ENCODE measurements at places on chromosomes 12 and 14.
A peak's percentile ranks its signal among the peaks of the same experiment; 100 is the strongest.

DNA sequence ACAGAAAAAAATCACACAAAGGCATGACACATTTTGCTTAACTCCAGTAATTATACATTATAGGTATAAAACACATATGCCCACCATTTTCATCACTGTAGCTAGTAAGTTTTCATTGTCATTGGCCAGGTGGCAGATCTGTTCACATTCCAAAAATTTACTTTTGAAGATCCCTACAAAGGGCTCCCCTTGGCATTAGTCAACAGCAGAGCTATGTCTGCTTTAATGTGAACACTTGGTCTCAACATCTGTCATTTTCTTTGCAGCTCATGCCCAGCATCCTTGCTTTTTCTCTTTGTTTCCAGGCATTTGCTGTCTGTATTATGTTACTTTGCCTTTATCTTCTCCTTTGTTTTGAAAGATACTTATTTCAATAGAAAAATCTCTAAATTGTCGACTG, 519.1 kb upstream of the FOXG1 start:
- DNase-seq = no peak

GRCh38 chr14:32702562-32702961, 236.1 kb upstream of the NPAS3 start:
- peak; percentile 78 for DNase-seq

DNA sequence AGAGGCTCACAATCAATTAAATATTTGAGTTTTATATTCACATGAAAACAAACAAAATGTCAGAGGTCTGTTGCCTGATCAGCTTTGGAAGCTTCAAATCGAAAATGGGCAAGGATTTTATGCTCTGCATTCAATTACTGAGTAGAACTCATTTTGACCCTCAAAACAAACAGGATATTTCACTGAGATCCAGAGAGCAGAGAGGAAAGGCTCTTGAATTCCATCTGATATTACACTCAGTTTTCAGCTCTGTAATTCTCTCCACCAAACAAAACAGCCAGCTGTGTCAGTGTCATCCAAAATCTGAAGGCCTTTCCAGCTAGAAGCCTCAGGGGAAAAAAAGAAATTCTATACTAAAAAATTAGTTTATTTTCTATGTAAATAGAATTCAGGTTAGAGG, 128.6 kb upstream of the FLRT2 start:
- no peak for DNase-seq

DNA sequence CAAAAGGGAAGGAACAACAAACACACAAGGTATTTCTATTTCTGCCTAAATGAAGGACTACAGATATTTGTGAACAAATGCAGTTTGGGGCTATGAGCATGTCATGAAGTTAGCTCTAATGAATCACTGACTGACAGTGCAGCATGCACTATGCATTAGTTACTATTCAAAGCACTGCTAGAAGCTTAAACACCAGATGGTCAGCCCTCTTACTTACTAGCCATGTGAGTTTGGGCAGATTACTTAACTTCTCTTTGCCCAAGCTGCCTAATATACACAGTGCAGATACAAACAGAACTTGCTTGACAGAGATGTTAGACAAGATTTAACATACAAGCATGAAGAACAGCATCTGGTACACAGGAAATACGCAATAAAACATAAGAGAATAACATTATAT, 96.0 kb downstream of the ATXN2 start:
- DNase-seq = no peak

DNA sequence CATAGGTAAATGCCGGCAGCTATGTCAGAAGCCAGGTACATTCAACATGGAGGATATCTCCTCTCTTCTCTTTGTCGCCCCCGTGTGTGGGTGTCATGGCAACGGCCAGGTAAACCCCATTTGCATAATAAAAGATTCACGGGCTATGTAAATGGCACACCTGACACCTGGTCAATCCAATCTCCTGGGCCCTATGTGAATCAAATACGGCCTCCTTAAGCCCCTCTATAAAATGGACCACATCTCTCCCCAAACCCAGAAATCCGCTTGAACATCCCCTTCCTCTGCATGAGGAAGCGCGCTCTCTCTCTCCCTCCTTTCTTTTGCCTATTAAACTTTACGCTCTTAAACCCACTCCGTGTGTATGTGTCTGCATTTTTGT, 363.7 kb downstream of the SOX5 start:
- DNase-seq = peak; percentile 2

DNA sequence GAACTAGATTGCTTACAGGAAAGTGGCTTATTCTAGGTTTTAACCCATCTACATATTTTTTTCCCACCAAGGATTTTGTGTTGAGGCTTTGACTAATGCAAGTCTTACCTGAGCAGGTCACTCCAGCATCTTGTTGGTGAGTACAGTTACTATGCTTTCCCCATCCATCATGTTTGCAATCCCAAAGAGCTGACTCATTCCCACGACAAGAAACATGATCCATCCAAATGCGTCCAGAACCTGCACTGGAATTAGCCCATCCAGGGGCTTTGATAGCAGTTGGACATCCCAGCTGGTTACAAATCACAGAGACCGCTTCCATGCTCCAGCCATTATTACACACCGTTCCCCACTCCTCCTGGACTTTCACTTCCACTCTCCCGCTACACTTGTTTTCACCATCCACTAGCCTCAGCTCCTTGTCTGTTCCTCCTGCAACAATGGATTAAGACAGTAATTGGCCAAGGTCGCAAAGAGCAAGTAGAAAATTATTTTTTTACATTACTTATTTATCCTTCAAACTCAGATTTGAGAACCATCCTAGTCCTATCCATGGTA, 2.5 kb downstream of the CD163 start:
- no peak for DNase-seq

GRCh38 chr12:94798113-94798512, 147.8 kb upstream of the TMCC3 start:
- DNase-seq = no peak

- DNase-seq = no peak
Measured at GRCh38 chr12:129610601-129611120, 293.2 kb downstream of the TMEM132D start.

Measured in neural progenitor cell (in vitro differentiated cells).